ENCODE measurements at places on chromosomes 11 and 22. TPM values are rescaled to one million over a fixed set of nuclear protein-coding genes. Genes with fewer than 3 reads are reported as not detected.

Gene TNRC6B
- 18.7 TPM for total RNA-seq

Gene IL17REL
- total RNA-seq, result not detected

Gene RRP8
- total RNA-seq, result 14.0 TPM

Gene APOA5
- total RNA-seq, result not detected

Gene MICAL2
- total RNA-seq, result 81.2 TPM

Gene OR52N2
- total RNA-seq, result not detected

Gene SMIM35
- not detected for total RNA-seq

Gene LRRC74B
- total RNA-seq, result not detected

Gene CYB5R2
- total RNA-seq, result 12.7 TPM

Gene OR10V1
- not detected for total RNA-seq

Gene MAJIN
- total RNA-seq, result not detected

Gene SYT7
- total RNA-seq, result 2.2 TPM

Gene CARD10
- total RNA-seq, result 5.6 TPM

Gene PANX3
- not detected for total RNA-seq

Gene GCAT
- total RNA-seq, result 42.1 TPM

Gene FOSL1
- 19.4 TPM for total RNA-seq

Gene ME3
- 25.9 TPM for total RNA-seq

Gene NPAS4
- total RNA-seq, result not detected

Gene EFEMP2
- 229 TPM for total RNA-seq

Gene UBQLNL
- total RNA-seq, result not detected

Gene IGSF22
- total RNA-seq, result not detected

Gene PRR5
- total RNA-seq, result 13.7 TPM

Gene CPT1B
- total RNA-seq, result 0.98 TPM

Gene SSH3
- total RNA-seq, result 23.3 TPM

Gene APOBEC3F
- 6.0 TPM for total RNA-seq

Gene OR8G5
- not detected for total RNA-seq

Gene TBX1
- not detected for total RNA-seq

Gene TMEM218
- 18.2 TPM for total RNA-seq

Gene OTUB1
- total RNA-seq, result 64.1 TPM

Gene OR5M11
- total RNA-seq, result not detected

Gene PATE2
- total RNA-seq, result 0.44 TPM

Gene KIAA1671
- 5.6 TPM for total RNA-seq

Gene PRR33
- not detected for total RNA-seq

Gene VWCE
- total RNA-seq, result 16.8 TPM

Gene CRYBA4
- total RNA-seq, result not detected

Gene MIOX
- total RNA-seq, result not detected

Gene GTSE1
- 2.9 TPM for total RNA-seq

Gene KCNK4
- total RNA-seq, result not detected

Gene TRIM6
- 1.1 TPM for total RNA-seq

Gene POTEH
- total RNA-seq, result not detected

Gene OR10S1
- not detected for total RNA-seq

Gene GLYAT
- total RNA-seq, result not detected

Gene PKDREJ
- total RNA-seq, result 0.06 TPM

Gene MYOD1
- total RNA-seq, result not detected

Gene E2F8
- 0.05 TPM for total RNA-seq

Gene OR4A16
- not detected for total RNA-seq

Gene ACP2
- total RNA-seq, result 45.0 TPM

Gene ACRV1
- not detected for total RNA-seq

Gene OSBPL5
- 42.4 TPM for total RNA-seq

Gene FAM227A
- 0.37 TPM for total RNA-seq

Gene YPEL4
- 2.5 TPM for total RNA-seq

Gene SLC17A6
- total RNA-seq, result not detected

Gene TENM4
- total RNA-seq, result 4.2 TPM

Gene OOSP1
- not detected for total RNA-seq

Gene IGLL1
- not detected for total RNA-seq

Gene MOGAT2
- not detected for total RNA-seq

Gene MUC5B
- under 0.01 TPM for total RNA-seq

Gene EMID1
- total RNA-seq, result 0.56 TPM

Data from cardiac ventricle fibroblast (primary cell).